ENCODE measurements at places on chromosomes 2 and 18. TPM values are rescaled to one million over a fixed set of nuclear protein-coding genes. Genes with fewer than 3 reads are reported as not detected.

SLC39A6 gene
- total RNA-seq, result 23.3 TPM

C18orf54 gene
- total RNA-seq, result 0.37 TPM

DNA sequence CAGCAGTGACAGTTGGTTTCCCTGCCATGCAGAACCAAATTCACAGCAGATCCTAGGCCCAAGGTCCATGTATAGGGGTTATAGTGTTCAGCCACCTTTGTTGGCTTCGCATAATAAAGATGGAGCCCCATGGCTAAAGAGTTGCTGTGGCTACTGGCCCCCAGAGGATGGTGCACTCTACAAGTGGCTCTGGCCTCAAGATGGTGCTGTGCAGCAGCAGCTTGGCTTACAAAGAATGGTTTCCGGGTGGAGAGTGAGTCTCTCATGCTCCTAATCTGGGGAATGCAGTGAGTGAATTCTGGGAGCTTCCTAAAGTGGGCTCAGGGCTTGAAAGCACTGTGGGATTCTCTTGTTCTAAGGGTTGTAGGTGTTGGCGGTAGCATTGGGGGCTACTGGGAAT is 1199.7 kb downstream of the CNTNAP5 start:
- no peak overlapping the region for H3K27ac ChIP-seq
- DNase-seq, result no peak
- H3K4me3 ChIP-seq, result no peak overlapping the region
- no peaks in the 10 kb centered on the region for H3K4me1 ChIP-seq
- no peaks in the 10 kb centered on the region for H3K27me3 ChIP-seq
- no peaks in the 10 kb centered on the region for H3K36me3 ChIP-seq

SESTD1 gene
- total RNA-seq, result 18.3 TPM

GRCh38 chr2:5695654-5696403 is 3.6 kb downstream of the SOX11 start:
- DNase-seq, result no peak
- no peaks in the 10 kb centered on the region for H3K36me3 ChIP-seq
- H3K27me3 ChIP-seq, result peaks cover 90% of the 10 kb centered on the region

GRCh38 chr2:9207641-9208311 is 1.2 kb downstream of the ASAP2 start:
- peak overlapping the region; percentile 97 for H3K27ac ChIP-seq
- H3K27me3 ChIP-seq, result no peaks in the 10 kb centered on the region
- no peaks in the 10 kb centered on the region for H3K36me3 ChIP-seq
- peak; percentile 64 for DNase-seq
- peak overlapping the region; percentile 73 for H3K4me3 ChIP-seq

GRCh38 chr2:26670931-26671460 is 21.5 kb upstream of the KCNK3 start:
- H3K36me3 ChIP-seq, result no peaks in the 10 kb centered on the region
- no peaks in the 10 kb centered on the region for H3K4me1 ChIP-seq
- H3K27ac ChIP-seq, result no peak overlapping the region

- H3K36me3 ChIP-seq, result no peaks in the 10 kb centered on the region
- no peaks in the 10 kb centered on the region for H3K4me1 ChIP-seq
- no peaks in the 10 kb centered on the region for H3K27me3 ChIP-seq
- H3K27ac ChIP-seq, result peak overlapping the region; percentile 22
These were observed 219.0 kb downstream of the SH3BP4 start for GRCh38 chr2:235170536-235171521.

DNA sequence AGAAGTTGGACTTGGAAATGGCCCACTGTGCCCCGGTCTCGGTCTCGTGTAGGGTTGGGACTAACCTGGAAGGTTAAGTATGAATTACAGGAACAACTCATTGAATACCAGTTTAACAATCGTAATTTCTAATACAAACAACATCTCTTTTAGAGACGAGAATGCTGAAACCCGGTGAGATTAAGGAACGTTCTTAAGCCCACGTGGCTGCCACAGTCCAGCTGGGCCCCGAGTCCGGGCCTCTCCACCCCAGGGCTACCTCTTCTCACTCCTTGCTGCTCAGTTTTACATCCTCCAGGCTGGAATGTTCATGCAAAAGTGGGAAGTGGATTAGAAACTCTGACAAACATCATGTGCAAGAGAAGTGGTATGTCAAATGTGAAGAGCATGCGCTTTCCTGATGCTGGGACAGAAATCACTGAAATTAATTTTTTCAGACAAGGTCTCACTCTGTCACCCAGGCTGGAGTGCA is 29.4 kb downstream of the NGEF start:
- peaks cover 20% of the 10 kb centered on the region for H3K4me1 ChIP-seq
- no peak overlapping the region for H3K27ac ChIP-seq
- DNase-seq, result no peak

RAX gene
- not detected for total RNA-seq

LOXHD1 gene
- not detected for total RNA-seq

HSPD1 gene
- 128 TPM for total RNA-seq

DNA sequence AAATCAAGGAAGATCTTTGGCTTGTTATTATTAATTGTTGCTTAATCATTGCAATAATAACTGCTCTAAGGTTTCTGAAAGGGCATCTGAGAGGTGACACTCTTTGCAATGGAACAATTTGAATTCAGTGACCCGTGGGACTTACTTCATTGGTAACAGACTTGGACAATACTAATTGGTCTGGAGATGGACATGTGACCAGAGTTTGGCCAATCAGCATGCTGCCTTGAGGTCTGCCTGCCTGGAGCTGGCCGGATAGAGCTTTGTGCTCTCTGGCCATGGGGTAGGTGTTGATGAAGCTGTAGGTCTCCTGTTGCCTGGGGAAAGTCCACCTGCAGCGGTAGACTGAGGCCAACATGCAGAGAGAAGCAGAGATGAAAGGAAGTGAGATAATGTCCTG is 24.0 kb upstream of the VPS4B start:
- no peaks in the 10 kb centered on the region for H3K4me1 ChIP-seq
- DNase-seq, result no peak
- no peak overlapping the region for H3K4me3 ChIP-seq
- no peaks in the 10 kb centered on the region for H3K36me3 ChIP-seq
- H3K27me3 ChIP-seq, result no peaks in the 10 kb centered on the region

GRCh38 chr2:23690421-23691105 is 236.4 kb downstream of the ATAD2B start:
- H3K4me1 ChIP-seq, result no peaks in the 10 kb centered on the region
- H3K27ac ChIP-seq, result no peak overlapping the region
- H3K4me3 ChIP-seq, result no peak overlapping the region
- H3K36me3 ChIP-seq, result no peaks in the 10 kb centered on the region

MERTK gene
- total RNA-seq, result 28.6 TPM

KANSL1L gene
- 22.9 TPM for total RNA-seq

GNAL gene
- 7.3 TPM for total RNA-seq

GRCh38 chr2:21229302-21229701 is 105.5 kb downstream of the TDRD15 start:
- H3K36me3 ChIP-seq, result no peaks in the 10 kb centered on the region
- H3K27ac ChIP-seq, result no peak overlapping the region
- H3K4me3 ChIP-seq, result no peak overlapping the region

DNA sequence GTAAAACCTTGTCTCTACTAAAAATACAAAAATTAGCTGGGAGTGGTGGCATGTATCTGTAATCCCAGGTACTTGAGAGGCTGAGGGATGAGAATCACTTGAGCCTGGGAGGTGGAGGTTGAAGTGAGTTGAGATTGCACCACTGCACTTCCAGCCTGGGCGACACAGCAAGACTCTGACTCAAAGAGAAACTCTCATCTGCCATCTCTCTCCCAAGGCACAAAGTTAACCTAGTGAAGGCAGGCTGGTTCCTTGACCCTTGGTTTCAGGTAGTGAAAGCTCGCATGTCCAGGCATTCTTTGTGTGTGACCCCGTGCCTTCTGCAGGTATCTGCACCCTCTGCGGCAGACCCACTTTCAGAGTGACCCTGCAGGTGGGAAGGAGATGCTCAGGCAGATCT is 100.0 kb downstream of the WDSUB1 start:
- no peaks in the 10 kb centered on the region for H3K4me1 ChIP-seq
- no peaks in the 10 kb centered on the region for H3K27me3 ChIP-seq
- no peak for DNase-seq
- no peaks in the 10 kb centered on the region for H3K36me3 ChIP-seq
- no peak overlapping the region for H3K4me3 ChIP-seq

DNA sequence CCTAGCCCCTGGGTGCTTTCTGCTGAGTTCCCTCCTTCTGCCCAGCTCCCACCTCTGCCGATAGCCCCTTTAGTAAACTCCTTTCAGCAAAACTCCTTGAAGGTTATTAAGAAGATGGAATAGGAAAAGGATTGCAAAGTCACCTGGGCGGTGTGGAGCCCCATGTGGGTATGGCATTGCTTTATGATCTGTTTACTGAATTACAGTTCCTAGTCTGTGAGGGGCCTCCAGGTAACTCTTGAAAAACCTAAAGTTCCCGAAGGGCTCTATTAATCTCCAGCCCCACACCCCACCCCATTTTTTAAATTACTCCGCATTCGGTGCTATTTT is 116.9 kb upstream of the UXS1 start:
- no peak for DNase-seq
- no peaks in the 10 kb centered on the region for H3K36me3 ChIP-seq
- H3K4me1 ChIP-seq, result no peaks in the 10 kb centered on the region
- no peak overlapping the region for H3K27ac ChIP-seq
- H3K4me3 ChIP-seq, result no peak overlapping the region
- H3K27me3 ChIP-seq, result no peaks in the 10 kb centered on the region

DNA sequence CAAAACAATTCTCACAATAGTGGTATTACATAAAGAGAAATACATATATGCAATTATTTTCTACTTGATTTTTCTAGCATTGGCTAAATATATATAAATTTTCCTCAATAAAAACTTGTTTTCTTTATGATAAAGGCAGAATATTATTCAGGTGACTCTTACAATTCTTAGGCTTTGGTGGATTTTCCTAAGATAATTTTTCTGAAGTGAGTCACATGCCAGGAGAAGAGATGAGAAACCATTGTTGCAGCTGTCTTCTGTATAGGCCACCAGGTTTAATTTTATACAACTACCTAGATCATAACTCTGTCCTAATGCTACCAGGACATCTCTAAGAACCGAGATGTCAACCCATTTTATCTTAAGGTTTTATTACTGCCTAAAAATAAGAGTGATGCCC is 552.4 kb upstream of the CDH2 start:
- DNase-seq, result no peak
- H3K4me1 ChIP-seq, result no peaks in the 10 kb centered on the region
- no peaks in the 10 kb centered on the region for H3K36me3 ChIP-seq
- H3K27ac ChIP-seq, result no peak overlapping the region
- H3K4me3 ChIP-seq, result no peak overlapping the region
- H3K27me3 ChIP-seq, result no peaks in the 10 kb centered on the region

MEP1B gene
- total RNA-seq, result 32.4 TPM

DNA sequence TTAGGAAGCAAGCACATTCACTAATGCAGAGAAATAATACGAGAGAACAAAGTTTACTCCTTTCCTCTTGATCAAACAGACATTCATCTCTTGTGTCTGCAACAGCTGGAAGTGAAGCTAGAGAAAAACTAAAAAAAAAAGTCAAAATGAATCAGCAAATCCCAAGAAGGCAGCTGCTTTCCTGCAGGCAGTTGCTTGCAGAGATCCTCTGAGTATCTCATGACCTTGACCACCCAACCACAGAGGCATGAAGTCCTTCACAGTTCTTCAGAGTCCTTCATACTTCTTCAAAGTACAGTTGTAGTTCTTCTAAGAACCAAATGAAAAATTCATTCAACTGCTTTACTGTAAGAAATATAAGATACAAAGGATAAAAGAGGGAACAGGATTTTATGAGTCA is 97.2 kb upstream of the ACVR1C start:
- no peak for DNase-seq
- no peaks in the 10 kb centered on the region for H3K36me3 ChIP-seq
- no peak overlapping the region for H3K27ac ChIP-seq
- no peaks in the 10 kb centered on the region for H3K4me1 ChIP-seq
- no peak overlapping the region for H3K4me3 ChIP-seq

- H3K36me3 ChIP-seq, result no peaks in the 10 kb centered on the region
- DNase-seq, result no peak
- peaks cover 6% of the 10 kb centered on the region for H3K4me1 ChIP-seq
- H3K4me3 ChIP-seq, result no peak overlapping the region
These were observed 38.8 kb downstream of the GCG start for GRCh38 chr2:162113088-162113775.

DNA sequence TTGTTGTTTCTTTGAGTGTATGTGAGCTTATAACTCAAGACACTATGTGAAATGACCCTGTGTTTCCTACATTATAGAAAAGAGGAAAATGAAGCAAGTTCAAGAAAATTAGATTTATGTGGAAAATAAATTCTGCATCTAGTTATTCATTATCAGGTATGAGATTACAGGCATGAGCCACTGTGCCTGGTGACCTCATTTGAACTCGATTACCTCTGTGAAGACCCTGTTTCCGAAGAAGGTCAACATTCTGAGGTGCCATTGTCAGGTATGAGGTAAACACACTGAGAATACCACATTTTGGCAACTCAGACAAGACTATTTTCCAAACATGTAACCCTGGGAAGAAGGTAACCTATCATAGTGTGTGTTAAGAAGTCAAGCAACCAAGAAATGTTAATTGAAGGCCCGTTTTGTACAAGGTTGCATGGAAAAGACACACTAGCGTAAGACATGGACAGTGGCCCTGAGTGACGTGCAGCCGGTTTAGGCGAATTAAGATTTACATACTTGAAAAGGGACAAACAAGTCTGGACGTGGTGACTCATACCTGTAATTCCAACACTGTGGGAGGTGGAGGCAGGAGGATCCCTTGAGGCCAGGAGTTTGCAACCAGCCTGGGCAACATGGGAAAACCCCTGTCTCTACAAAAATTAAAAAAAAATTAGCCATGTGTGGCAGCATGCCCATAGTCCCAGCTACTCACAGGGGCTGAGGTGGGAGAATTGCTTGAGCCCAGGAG is 186.6 kb downstream of the NEDD4L start:
- no peak for DNase-seq
- H3K36me3 ChIP-seq, result no peaks in the 10 kb centered on the region
- no peaks in the 10 kb centered on the region for H3K27me3 ChIP-seq
- H3K4me3 ChIP-seq, result no peak overlapping the region
- peaks cover 29% of the 10 kb centered on the region for H3K4me1 ChIP-seq

DNA sequence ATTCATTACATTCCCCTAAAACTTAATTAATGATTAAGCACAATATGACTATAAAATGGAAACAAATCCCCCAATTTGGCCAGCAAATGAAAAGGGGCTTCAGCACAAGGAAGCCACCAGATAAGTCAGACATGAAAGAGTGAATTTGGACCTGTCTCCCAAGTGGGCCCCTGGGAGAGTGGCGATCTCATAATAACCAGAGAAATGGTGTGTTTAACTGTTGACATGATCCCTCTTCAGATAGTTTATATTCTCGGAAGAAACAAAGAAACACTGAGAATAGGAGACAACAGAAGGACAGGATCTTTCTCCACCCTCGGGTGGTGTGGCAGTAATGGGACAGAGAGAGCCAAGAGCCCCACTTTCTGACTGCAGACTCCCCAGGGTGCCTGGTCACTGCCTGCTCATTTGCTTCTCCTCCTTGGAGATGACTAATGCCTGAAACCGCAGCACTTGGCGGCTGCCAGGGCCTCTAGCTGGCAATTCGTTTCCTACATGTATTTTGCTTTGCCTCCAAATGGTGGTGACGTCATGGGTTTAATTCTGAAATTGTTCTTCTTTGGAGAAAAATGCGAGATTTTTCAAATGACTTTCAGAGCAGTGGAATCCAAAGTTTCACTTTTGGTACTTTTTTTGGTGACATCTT is 46.4 kb upstream of the SPP2 start:
- H3K4me3 ChIP-seq, result no peak overlapping the region
- no peaks in the 10 kb centered on the region for H3K4me1 ChIP-seq
- H3K27ac ChIP-seq, result no peak overlapping the region
- peaks cover 3% of the 10 kb centered on the region for H3K27me3 ChIP-seq
